ENCODE measurements at places on chromosomes 16 and 17.

DNA sequence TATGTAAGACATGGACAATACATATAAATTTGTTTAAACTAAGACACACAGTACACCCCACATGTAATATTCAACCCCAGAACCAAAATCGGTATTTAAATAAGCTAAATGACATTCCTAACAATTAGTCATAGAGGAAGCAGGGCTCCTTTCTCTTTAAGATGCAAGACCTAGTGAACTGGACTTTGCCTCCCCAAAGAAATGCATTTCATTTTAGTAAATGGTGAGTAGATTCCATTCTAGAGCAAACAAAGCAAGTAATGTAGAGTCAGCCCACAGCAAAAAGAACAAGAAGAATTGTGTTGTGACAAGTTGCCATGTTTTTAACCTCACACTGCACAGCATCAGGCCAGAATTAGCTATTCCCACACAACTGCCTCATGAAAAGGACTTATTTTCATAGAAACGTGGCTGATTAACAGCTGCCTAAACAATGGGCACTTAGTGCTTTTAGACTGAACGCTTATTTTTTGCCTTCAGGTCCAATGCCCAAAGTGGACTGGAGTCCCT, 14.4 kb downstream of the DNAJC7 start:
- no peak overlapping the region for H3K4me3 ChIP-seq
- DNase-seq: no peak
- peak overlapping the region; percentile 8 for H3K27ac ChIP-seq

- peaks cover 5% of the 10 kb centered on the region for H3K4me1 ChIP-seq
- H3K27me3 ChIP-seq: peaks cover 8% of the 10 kb centered on the region
- no peak overlapping the region for H3K4me3 ChIP-seq
- no peak overlapping the region for H3K27ac ChIP-seq
Measured at GRCh38 chr17:48571826-48572417, 6.2 kb downstream of the HOXB4 start.

DNA sequence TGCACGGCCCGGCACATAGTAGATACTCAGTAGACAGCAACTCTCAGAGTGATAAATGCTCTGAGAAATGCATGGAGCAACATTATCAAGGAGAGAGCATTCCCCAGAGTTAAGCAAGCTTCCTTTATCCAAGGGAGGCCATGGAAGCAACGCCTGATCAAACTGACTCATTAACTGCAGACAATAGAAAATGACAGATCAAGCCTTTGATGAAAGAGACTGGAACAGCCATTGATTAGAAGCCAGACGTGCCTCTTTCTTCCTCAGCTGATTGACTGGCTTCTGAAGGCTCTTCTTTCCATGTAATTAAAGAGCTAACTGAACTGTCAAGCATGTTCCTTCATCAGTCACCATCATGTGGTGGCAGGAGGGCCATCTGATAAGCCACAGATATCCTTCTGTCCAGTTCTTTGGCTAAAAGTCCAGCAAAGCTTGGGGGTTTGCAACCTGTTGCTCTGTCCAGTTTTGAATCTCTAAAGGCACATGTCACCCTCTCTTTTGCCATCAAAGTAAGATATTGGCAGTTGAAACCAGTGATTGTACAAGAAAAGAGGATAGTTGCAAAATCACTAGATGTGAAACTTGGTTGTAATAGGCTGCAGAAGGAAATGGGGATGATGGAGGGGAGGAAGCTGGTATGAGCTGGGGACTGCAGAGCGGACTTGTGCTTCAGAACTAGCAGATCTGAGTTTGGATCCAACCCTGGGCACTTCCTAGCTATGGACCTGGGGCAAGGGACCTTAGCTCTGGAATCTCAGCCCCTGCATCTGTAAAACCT, 188.0 kb downstream of the HAPSTR1 start:
- DNase-seq: no peak
- H3K4me3 ChIP-seq: no peak overlapping the region
- H3K27me3 ChIP-seq: peaks cover 4% of the 10 kb centered on the region

GRCh38 chr16:88854306-88855111, 2.2 kb downstream of the GALNS start:
- H3K36me3 ChIP-seq: peaks cover 1% of the 10 kb centered on the region
- peaks cover 16% of the 10 kb centered on the region for H3K4me1 ChIP-seq
- peak overlapping the region; percentile 64 for H3K4me3 ChIP-seq
- H3K27me3 ChIP-seq: no peaks in the 10 kb centered on the region

GRCh38 chr17:9635340-9635739, 10.0 kb upstream of the USP43 start:
- H3K36me3 ChIP-seq: no peaks in the 10 kb centered on the region
- no peak for DNase-seq
- H3K4me1 ChIP-seq: no peaks in the 10 kb centered on the region
- no peak overlapping the region for H3K27ac ChIP-seq
- H3K4me3 ChIP-seq: no peak overlapping the region

GRCh38 chr17:3675886-3676285, 7.3 kb downstream of the EMC6 start:
- no peak overlapping the region for H3K4me3 ChIP-seq
- H3K4me1 ChIP-seq: peaks cover 18% of the 10 kb centered on the region
- peaks cover 16% of the 10 kb centered on the region for H3K36me3 ChIP-seq
- no peak overlapping the region for H3K27ac ChIP-seq

DNA sequence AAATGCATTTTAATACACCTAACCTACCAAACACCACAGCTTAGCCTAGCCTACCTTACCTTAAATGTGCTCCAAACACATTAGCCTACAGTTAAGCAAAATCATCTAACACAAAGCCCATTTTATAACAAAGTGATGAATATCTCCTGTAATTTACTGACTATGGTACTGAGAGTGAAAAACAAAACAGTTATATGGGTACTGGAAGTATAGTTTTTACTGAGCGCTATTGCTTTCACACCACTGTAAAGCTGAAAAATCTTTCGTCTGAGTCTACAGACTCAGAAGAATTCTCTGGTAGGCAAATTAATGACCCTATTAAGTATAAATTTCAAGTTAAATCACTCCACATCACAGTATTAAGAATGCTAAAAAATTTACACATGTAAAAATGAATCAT, 3.5 kb downstream of the GRB2 start:
- H3K36me3 ChIP-seq: peaks cover 4% of the 10 kb centered on the region
- H3K4me3 ChIP-seq: peak overlapping the region; percentile 71
- DNase-seq: no peak
- H3K27me3 ChIP-seq: no peaks in the 10 kb centered on the region
- H3K27ac ChIP-seq: peak overlapping the region; percentile 53

- peaks cover 19% of the 10 kb centered on the region for H3K36me3 ChIP-seq
- H3K27me3 ChIP-seq: no peaks in the 10 kb centered on the region
Measured at GRCh38 chr17:8875436-8875835, 8.0 kb upstream of the PIK3R6 start.

- peaks cover 10% of the 10 kb centered on the region for H3K36me3 ChIP-seq
- peaks cover 7% of the 10 kb centered on the region for H3K4me1 ChIP-seq
- peak overlapping the region; percentile 64 for H3K27ac ChIP-seq
- DNase-seq: no peak
- H3K27me3 ChIP-seq: no peaks in the 10 kb centered on the region
Measured at GRCh38 chr16:29114574-29114973, 129.7 kb downstream of the LAT start.
